Upper lobe of left lung (tissue), 6 donors: ENCODE measurements at places on chromosomes 4 and X. TPM values are rescaled to one million over a fixed set of nuclear protein-coding genes. Genes with fewer than 3 reads are reported as not detected.

The PABPC5 gene
- total RNA-seq = 0.76 TPM

The ZBTB49 gene
- total RNA-seq = 3.7 TPM

The UNC5C gene
- 14.7 TPM for total RNA-seq

The SEC24B gene
- 17.4 TPM for total RNA-seq

The UGT2A1 gene
- 0.59 TPM for total RNA-seq

The RHOXF2 gene
- not detected for total RNA-seq

DNA sequence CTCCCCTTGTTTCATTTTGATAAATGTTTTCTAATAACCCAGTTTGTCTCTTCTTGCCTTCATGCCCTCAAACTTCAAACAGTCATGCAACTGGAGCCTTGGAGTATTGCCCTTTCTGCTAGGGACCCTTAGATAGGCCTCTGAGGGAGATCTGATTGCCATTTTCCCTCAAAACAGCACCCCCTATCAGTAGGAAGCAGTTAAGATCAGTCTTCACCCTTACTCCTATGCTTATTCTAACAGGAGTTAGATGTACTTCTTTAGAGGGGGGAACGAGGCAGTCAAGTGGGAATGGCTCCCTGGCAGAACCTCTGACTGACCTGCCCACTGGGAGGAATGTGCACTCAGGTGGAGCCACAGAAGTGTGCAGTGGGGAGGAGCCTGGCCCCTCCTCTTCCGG, 74.1 kb downstream of the FAM47A start:
- no peak for DNase-seq
- H3K36me3 ChIP-seq = no peaks in the 10 kb centered on the region
- no peak overlapping the region for H3K4me3 ChIP-seq
- no peaks in the 10 kb centered on the region for H3K4me1 ChIP-seq
- no peaks in the 10 kb centered on the region for H3K27me3 ChIP-seq

- no peak for DNase-seq
- no peak overlapping the region for H3K27ac ChIP-seq
- H3K4me1 ChIP-seq = no peaks in the 10 kb centered on the region
Observed at GRCh38 chrX:7641141-7641540, 201.8 kb upstream of the VCX start.

DNA sequence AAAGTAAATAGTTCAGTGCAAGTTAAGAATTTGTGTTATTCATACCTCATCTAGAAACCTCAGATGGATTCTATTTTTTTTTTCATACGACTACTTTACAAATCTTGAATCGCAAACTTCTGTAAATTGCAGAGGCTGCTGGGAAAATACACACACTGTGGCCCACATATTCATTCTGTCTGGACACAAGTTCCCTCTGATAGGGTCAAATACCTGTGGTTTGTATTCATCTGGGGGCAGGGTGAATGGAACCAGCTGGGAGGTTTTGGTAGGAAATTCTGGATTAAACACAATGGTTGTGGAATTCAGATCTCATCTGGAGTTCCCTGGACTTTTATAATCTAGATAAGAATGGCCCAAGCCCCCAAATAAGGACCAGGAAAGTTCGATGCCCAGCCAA, 56.2 kb downstream of the SPATA18 start:
- H3K36me3 ChIP-seq = no peaks in the 10 kb centered on the region
- H3K4me1 ChIP-seq = no peaks in the 10 kb centered on the region
- H3K27ac ChIP-seq = no peak overlapping the region
- no peak overlapping the region for H3K4me3 ChIP-seq

DNA sequence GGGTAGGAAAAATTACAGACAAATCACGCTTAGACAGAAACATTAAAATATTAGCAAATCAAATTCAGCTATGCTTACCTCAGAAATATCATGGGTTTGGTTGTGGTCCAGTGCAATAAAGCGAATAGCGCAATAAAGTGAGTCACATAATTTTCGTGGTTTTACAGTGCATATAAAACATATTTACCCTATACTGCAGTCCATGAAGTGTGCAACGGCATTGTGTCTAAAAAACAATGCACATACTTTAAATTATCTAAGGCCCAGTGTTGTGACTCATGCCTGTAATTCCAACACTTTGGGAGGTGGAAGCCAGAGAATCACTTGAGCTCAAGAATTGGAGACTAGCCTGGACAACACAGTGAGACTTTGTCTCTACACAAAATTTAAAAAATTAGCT, 195.7 kb upstream of the IL1RAPL1 start:
- DNase-seq = no peak
- no peaks in the 10 kb centered on the region for H3K36me3 ChIP-seq

DNA sequence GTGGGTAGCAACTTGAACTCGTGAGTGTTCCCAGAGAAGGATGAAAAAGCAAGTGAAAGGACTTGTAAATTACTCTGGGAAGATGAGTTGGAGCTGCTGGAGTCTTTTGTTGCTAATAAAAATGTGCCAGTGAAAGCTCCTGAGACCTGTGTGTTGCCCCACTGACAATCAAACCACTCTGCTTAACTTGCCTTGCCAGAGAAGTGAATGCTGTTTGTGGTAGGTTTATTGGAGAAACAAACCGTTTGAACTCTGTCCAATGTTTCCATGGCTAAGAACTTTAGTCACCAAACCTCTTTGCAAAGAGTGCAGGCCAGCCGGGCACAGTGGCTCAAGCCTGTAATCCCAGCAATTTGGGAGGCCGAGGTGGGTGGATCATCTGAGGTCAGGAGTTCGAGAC, 586.9 kb downstream of the PCDH7 start:
- no peaks in the 10 kb centered on the region for H3K4me1 ChIP-seq
- H3K27me3 ChIP-seq = no peaks in the 10 kb centered on the region
- H3K27ac ChIP-seq = no peak overlapping the region

GRCh38 chr4:1207603-1208265, 35.4 kb upstream of the SPON2 start:
- DNase-seq = peak; percentile 28
- peaks cover 80% of the 10 kb centered on the region for H3K4me1 ChIP-seq
- peaks cover 25% of the 10 kb centered on the region for H3K36me3 ChIP-seq
- H3K27me3 ChIP-seq = no peaks in the 10 kb centered on the region
- peak overlapping the region; percentile 84 for H3K27ac ChIP-seq
- H3K4me3 ChIP-seq = no peak overlapping the region

DNA sequence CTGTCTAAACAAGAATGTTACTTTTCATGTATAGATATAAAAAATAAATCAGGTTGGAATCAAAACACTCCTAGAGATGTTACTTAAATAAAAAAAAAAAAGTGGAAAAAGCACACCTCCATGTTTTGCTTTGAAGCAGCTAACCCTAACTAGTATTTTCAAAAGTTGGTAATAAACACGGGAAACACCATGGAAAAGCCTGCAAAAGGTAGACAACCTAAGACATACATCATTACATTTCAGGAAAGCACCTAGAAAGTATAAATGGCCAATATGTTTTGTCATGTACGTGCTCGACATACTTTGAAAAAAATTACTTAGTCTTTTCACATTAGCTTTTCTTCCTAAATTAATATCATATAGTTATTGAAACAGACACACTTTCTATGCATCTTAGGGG, 130.1 kb upstream of the SH3RF1 start:
- H3K4me1 ChIP-seq = no peaks in the 10 kb centered on the region
- no peak for DNase-seq
- no peaks in the 10 kb centered on the region for H3K36me3 ChIP-seq
- H3K4me3 ChIP-seq = no peak overlapping the region
- no peak overlapping the region for H3K27ac ChIP-seq

DNA sequence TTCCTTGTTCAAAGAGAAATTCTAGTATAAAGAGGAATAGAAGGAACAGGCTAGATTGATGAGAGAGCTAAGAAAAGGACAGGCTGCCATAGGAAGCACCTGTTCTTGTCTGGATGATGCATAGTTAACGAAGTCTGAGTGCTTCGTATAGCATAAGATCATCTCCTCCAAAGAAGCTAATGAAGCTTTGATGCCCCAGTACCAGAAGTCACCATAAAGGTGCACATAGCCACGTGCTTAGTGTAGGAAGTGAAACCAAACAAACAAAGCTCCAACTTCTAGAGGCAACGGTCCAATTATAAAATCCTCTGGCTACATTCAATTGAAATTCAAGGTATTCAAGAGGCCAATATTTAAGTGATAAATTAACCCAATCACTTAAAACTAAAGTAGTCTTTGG, 31.0 kb downstream of the AFAP1 start:
- no peak overlapping the region for H3K27ac ChIP-seq
- H3K27me3 ChIP-seq = no peaks in the 10 kb centered on the region
- peaks cover 17% of the 10 kb centered on the region for H3K4me1 ChIP-seq
- no peaks in the 10 kb centered on the region for H3K36me3 ChIP-seq

DNA sequence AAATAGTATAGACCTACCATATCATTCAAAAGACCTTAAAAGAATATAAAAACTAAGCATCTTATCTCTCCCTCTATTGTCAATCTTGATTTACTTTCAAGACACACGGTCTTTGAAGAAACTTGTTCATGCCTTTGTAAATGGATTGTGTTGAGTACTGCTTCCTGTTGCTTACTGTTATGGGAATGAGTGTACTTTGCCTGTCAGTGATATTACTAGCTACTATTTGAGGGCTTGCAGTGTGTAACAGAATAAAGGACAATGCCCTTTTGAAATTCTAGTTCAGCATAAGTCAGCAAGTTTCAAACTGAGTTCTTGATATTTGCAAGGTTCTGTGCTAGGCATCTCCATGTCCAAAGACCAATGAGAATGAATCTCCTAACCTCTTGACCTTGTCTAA, 36.0 kb downstream of the CDKL5 start:
- H3K36me3 ChIP-seq = no peaks in the 10 kb centered on the region
- no peak overlapping the region for H3K27ac ChIP-seq
- DNase-seq = no peak
- no peak overlapping the region for H3K4me3 ChIP-seq
- no peaks in the 10 kb centered on the region for H3K4me1 ChIP-seq

DNA sequence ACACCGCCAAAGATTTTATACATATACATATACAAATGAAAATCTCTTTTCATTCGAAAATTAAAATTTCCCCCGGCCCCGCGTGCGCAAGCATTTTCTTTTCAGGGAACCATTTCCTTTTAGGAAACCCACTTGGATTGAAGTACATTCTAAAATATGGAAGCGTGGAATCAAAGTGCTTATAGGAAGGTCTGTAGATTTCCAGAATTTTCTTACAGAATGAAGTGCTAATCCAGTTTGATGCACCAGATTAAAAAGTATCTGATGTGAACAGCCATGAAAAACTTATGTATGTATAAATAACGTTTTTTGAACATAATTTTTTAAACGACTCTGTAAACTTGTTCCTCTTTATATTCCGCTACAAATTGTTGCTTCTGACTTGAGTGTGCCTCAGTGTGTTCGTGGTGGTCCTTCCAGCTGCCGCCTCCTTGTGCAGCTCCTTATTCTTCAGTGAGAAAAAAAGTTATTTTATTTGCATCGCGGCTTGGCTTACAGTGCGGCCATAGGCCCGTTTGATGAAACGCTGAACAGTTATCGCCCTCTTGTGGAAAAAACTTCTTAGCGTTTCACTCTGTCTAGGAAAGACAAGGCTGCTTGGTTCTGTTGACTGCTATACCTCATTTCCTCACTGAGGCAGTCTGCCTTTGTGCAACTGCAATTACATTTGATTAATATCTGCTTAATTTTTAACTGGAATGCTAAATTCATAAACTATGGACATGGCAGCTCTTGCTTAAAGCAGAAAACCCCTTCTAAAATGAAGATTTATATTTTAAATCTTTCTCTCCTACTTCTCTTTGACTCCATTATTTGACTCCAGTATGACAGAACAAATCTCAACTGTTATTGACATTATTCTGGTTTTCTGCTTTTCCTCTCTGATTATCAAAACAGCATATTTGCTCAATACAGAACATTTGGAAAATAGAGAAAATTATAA, 4.7 kb upstream of the NKX6-1 start:
- H3K4me3 ChIP-seq = no peak overlapping the region
- no peak overlapping the region for H3K27ac ChIP-seq
- no peak for DNase-seq

DNA sequence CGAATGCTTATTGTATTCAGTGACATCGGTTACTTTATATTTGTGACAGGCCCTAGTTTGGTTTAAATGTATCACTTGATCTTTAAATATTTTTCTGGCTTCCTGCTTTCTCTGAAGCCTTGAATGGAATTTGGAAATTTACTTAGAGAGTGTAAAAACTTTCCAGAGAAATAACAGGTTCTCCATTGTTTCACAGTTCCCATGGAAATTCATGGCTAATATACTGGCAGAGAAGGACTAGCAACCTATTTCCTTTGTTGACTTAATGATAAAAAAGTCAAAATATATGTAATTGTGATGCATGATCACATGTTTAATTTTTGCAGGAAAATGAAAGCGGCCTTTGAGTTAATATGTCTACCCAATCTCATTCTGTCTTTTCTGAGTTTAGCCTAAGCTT, 13.2 kb downstream of the NEIL3 start:
- H3K27ac ChIP-seq = no peak overlapping the region
- no peak overlapping the region for H3K4me3 ChIP-seq
- no peaks in the 10 kb centered on the region for H3K36me3 ChIP-seq
- DNase-seq = no peak
- H3K27me3 ChIP-seq = no peaks in the 10 kb centered on the region

GRCh38 chr4:4575284-4576211, 33.7 kb upstream of the STX18 start:
- peak; percentile 79 for DNase-seq
- H3K4me3 ChIP-seq = peak overlapping the region; percentile 76
- no peaks in the 10 kb centered on the region for H3K36me3 ChIP-seq

- no peak overlapping the region for H3K4me3 ChIP-seq
- H3K27ac ChIP-seq = no peak overlapping the region
- H3K27me3 ChIP-seq = no peaks in the 10 kb centered on the region
- no peaks in the 10 kb centered on the region for H3K4me1 ChIP-seq
- peak; percentile 62 for DNase-seq
Observed at GRCh38 chr4:3415471-3416141, 26.2 kb upstream of the HGFAC start.

DNA sequence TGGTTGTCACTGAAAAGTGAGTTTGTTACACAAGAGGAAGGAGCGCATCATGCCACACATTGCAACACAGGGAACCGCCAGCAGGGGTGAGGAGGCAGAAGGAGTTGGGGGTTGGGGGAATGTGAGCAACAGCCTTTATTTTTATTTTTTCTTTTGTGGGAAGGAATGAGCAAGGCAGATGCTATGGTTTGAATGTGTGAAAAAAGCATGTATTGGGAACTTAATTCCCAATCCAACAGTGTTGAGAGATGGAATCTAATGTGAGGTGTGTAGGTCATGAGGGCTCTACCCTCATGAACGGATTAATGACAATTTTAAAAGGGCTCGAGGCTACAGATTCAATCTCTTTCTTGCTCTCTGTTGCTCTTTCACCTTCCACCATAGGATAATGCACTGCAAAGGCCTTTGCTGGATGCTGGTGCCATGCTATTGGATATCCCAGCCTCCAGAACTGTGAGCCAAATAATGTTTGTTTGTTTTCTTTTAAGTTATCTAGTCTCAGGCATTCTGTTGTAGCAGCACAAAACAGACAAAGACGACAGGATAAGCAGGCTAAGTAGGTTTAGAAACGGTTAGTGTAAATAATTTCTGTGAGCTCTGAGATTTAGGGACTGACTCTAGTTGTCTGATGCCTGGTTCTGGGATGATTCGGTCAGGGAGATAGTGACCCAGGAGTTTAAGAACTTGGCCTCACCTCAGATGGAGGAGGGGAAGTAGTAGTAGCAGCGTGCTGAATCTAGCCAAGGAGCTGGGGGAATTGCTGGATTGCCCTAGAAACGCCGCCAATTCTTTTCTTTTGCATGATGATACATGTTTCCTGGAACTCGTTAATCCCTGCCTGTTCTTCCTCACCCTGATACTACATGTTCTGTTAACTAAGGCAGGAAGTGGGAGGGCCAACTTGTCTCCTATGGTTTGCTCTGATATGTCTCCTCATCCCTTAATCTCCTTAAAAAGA, 156.6 kb upstream of the CTSO start:
- H3K36me3 ChIP-seq = no peaks in the 10 kb centered on the region
- no peaks in the 10 kb centered on the region for H3K27me3 ChIP-seq
- no peak overlapping the region for H3K27ac ChIP-seq
- no peak overlapping the region for H3K4me3 ChIP-seq
